ENCODE measurements at places on chromosomes 4 and X. TPM values are rescaled to one million over a fixed set of nuclear protein-coding genes. Genes with fewer than 3 reads are reported as not detected.

GUCY1A1 gene
- 0.19 TPM for polyA plus RNA-seq

TRPC3 gene
- 1.1 TPM for polyA plus RNA-seq

CCKAR gene
- not detected for polyA plus RNA-seq

PLP2 gene
- 149 TPM for polyA plus RNA-seq

TLR6 gene
- polyA plus RNA-seq, result 0.96 TPM

METAP1 gene
- 47.9 TPM for polyA plus RNA-seq

ARR3 gene
- not detected for polyA plus RNA-seq

AFP gene
- 0.52 TPM for polyA plus RNA-seq

MAML3 gene
- 2.0 TPM for polyA plus RNA-seq

PF4V1 gene
- polyA plus RNA-seq, result not detected

CXCL3 gene
- 0.27 TPM for polyA plus RNA-seq

CACNA1F gene
- polyA plus RNA-seq, result not detected

SPP1 gene
- 0.50 TPM for polyA plus RNA-seq

DUSP9 gene
- 0.09 TPM for polyA plus RNA-seq

SRPX2 gene
- polyA plus RNA-seq, result 43.1 TPM

PPEF2 gene
- polyA plus RNA-seq, result not detected

IL21 gene
- not detected for polyA plus RNA-seq

MSX1 gene
- 6.0 TPM for polyA plus RNA-seq

ZNF157 gene
- not detected for polyA plus RNA-seq

KLHL4 gene
- polyA plus RNA-seq, result 0.50 TPM

HHIP gene
- 7.8 TPM for polyA plus RNA-seq

ATOH1 gene
- polyA plus RNA-seq, result not detected

ATP10D gene
- 26.1 TPM for polyA plus RNA-seq

F9 gene
- polyA plus RNA-seq, result not detected

MAGIX gene
- polyA plus RNA-seq, result 1.1 TPM

GNRHR gene
- polyA plus RNA-seq, result not detected

LINC00632 gene
- 21.9 TPM for polyA plus RNA-seq

DSPP gene
- polyA plus RNA-seq, result not detected

BEND4 gene
- polyA plus RNA-seq, result not detected

RAB9A gene
- 15.6 TPM for polyA plus RNA-seq

LRIT3 gene
- polyA plus RNA-seq, result not detected

APLN gene
- polyA plus RNA-seq, result 0.72 TPM

TRMT10A gene
- 2.0 TPM for polyA plus RNA-seq

IL2 gene
- not detected for polyA plus RNA-seq

RAB28 gene
- 10.8 TPM for polyA plus RNA-seq

CCDC160 gene
- polyA plus RNA-seq, result not detected

All from IMR-90 (cell line).